CD4-positive, alpha-beta T cell treated with Interleukin-10 for 1 hour (primary cell): ENCODE measurements at places on chromosomes 13 and 19.
A peak's percentile ranks its signal among the peaks of the same experiment; 100 is the strongest.

DNA sequence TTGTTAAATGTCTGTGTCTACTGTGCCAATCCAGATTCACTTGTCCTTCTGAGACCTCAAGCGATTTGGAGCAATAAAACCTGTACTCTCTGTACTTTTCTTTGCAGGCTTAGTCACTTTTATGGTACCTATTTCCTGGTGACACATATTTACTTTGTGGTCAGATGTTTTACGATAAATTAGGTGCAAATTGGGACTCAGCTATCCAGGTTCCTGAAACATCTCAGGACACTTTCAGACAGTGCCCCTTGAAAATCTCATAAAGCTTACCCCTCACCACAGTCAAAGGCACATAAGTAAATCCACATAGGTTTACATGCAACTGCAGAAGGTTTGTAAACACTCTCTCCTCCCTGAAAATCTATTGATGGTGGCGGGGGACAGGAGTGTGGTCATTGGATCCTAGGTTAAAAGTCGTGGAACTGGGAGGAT is 438.8 kb downstream of the EFNB2 start:
- no peak for DNase-seq

- no peak for DNase-seq
Observed at GRCh38 chr13:106041445-106041844, 494.0 kb downstream of the EFNB2 start.

DNA sequence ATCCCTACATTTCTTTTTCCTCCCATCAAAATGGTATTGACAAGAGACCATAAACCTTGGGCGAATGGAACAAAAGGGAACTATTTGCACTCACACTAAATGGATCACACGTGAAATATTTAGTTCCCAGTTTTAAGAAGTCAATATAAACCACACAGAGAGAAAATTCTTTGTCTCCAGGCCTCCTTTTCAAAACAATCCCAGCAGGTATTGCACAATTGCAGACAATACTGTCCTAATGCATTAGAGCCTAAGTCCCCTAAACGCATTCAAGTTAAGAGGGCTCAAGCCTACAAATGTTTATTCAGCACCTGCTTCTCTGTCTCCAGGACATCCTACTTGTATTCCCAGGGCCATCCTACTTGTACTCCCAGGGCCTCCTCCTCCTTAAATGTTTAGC is 1.3 kb upstream of the B3GLCT start:
- no peak for DNase-seq

- DNase-seq: no peak
Observed at GRCh38 chr19:14139944-14140343, 3.6 kb upstream of the ASF1B start.

- no peak for DNase-seq
Observed at GRCh38 chr13:23384111-23384510, 49.4 kb downstream of the SACS start.

DNA sequence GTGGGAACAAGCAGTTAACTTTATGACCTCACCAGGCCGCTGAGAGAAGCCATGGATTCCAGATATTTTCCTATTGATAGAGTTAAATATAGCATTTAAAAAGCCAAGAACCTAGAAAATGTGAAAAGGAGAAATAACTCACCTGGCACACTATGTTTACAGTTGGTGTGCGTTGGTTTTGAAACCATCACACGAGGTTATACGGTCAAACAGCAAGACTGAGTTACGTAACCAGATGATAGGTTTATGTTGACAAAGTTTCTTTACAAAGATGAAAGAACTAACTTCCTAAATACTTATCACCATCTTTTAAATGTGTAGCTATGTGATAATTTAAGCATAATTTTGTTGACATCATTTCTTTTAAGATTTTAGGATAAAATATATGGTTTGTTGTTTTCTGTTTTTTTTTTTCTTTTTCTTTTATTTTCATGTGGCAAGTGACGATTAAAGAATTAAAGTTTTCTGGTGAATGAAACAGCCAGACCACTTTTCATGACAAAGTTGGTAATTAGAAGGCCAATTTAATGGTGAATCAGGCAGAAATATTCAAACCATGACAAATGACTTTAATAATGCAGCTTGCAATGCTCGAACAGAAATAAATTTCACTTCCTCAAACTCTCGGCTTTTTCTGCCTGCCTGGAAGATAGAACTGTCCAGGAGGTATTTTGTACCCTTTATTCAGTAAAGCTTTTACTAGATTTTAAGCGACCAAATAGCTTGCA is 339.1 kb upstream of the OBI1 start:
- no peak for DNase-seq

DNA sequence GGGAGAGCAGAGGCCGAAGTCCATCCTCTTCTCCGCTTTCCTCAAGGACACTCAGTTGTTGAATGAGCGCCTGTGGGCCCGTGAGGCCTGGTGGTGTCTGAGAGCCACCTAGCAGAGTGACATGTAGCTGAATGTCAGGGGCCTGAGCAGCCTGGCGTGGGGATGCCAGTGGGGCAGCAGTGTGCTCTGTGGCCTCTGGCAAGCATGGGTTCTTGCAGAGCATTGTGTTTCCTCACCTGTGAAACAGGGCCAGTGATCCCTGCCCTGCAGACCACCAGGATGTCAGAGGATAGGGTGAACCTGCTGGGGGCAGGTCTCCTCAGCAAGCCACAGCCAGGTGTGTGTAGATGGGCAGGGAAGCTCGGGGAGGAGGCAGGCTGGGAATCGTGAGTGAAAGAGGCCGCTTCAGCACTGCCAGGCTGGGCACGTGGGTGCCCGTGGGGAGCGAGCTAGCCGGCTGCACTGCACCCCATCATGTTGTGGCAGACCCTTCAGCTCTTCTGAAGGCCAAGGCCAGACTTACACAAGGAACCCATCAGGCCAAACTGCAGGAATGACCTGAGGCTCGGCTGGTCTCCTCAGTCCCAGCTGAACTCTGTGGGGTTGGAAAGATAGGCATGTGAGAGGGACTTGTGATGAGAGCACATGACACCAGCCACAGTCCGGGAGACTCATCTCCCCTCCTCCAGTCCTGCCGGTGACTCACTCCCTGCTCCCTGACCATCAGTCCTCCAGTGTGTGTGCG is 5.0 kb downstream of the PPP1R37 start:
- no peak for DNase-seq

DNA sequence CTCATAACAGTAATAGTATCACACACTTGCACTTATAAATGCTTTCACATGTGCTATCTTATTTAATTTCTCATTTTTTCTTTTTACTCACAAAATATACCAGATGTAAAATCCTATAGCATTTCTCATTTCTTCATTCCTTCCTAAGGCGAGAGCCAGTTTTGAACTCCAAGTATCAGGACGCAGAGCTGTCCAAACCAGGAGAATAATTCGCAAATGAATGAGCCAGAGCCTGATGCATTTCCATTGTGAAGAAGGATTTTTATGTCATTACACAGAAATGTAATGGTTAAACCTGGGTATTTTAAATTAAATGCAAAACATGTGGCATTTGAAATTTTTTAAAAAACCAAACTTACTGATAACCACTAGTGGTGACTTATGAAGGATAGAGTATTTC is 244.3 kb downstream of the RGCC start:
- no peak for DNase-seq

GRCh38 chr19:14563989-14564651 is 7.7 kb downstream of the NDUFB7 start:
- DNase-seq: peak; percentile 59

GRCh38 chr13:21576426-21576825 is 27.5 kb downstream of the MICU2 start:
- no peak for DNase-seq

- peak; percentile 68 for DNase-seq
Observed at GRCh38 chr19:13207846-13208671, 57.8 kb downstream of the IER2 start.

DNA sequence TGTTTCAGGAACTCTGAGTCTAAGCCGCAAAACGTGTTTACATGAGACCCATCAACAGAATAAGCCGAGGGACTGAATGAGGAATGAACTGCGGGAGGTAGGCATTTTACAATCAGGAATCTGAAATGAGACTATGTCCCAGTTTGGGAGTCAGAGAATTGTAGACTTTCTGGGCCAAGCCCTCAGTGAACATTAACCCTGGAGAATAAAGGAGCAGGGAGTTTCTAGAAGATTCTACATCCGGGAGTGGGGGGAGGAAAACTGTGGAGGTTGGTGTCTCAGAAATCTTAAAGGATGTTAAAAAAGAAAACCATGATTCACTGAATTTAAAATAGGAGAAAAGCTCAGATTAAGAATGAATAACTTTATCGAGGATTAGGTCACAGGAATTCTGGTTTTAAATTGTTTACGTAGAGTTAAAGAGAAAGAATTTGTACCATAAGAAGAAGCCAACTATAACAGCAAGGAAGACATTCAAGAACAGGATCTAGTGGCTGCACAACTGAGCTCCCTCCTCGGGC is 18.5 kb downstream of the RFX2 start:
- no peak for DNase-seq

DNA sequence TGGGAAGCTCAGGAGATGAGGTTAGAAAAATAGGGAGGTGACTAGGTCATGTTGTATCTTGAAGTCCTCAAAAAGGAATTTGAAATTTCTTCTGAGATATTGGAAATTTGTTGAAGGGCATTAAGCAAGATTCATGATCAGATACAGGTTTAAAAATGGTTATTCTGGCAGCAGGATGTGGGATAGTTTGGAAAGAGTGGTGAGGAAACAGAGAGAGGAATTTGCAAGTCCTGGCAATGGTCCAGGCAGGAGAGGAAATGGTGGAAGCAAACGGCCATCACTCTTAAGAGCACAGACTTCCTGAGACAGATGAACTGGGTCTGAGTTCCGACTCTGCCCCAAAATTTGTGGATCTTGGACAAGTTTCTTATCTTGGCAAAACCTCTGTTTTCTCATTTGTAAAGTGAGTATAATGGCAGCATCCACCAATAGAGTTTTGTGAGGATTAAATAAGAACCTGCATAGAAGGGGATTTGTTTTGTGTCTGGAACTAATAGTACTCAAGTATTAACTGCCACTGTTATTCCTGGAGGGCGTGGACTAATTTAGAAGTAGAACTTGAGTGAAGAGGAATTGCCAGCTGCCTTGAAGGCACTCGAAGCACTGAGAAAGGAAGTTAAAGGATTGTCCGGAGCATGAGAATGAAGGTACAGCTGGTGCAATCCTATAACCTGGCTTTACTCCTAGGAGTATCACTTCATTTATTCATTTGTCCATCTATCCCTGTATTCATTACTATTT is 99.6 kb downstream of the CCNA1 start:
- DNase-seq: no peak
